ENCODE measurements at places on chromosomes 1 and 21.

DNA sequence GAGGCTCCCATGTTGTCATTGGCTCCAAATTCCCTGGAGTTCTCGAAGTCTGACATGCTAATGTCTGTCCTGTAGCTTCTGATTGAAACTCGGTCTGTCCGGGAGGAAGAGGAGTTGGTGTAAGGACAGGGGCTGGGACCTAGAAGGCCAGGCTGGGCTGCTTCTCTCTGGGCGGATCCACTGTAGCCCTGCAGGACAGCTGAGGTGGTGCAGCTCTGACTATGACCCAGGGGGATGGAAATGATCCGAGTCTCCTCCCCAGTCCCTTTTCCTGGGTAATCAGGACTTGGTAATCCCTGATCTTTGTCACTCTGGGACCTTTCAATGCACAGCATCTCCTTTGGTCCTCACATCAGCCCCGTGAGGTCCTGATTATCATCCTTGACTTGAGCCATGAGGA, 10.0 kb upstream of the FCMR start:
- DNase-seq = no peak

GRCh38 chr1:42340093-42340492, 5.1 kb upstream of the FOXJ3 start:
- no peak for DNase-seq

- DNase-seq = no peak
These were observed 6.1 kb downstream of the PCSK9 start for GRCh38 chr1:55045430-55045829.

GRCh38 chr1:99465176-99465900, 180.6 kb upstream of the PALMD start:
- no peak for DNase-seq

- DNase-seq = no peak
These were observed 140.8 kb upstream of the FGGY start for GRCh38 chr1:59156051-59156450.

- DNase-seq = no peak
These were observed 7.4 kb downstream of the IRF2BP2 start for GRCh38 chr1:234602334-234603220.

- DNase-seq = no peak
These were observed 15.6 kb upstream of the PIGM start for GRCh38 chr1:160047111-160047991.

DNA sequence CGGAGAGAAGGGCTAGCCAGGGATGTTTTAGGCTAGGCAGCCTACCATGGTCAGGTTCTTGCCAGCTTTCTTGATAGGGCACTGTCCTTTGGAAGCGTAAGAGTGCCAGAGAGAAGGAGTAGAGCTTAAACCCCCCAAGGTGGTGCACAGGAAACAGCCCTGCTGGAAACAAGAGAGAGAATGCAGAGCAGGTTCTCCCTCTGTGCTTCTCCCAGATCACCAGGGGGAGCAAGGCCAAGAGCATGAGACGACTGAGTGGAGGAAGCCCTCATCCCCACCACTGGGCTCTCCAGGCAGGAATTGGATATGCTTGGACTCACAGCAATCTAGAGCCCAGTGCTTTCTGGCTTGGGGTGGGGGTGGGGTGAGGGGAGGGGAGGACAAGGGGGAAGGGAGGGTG, 49.8 kb downstream of the ATP2B4 start:
- no peak for DNase-seq

DNA sequence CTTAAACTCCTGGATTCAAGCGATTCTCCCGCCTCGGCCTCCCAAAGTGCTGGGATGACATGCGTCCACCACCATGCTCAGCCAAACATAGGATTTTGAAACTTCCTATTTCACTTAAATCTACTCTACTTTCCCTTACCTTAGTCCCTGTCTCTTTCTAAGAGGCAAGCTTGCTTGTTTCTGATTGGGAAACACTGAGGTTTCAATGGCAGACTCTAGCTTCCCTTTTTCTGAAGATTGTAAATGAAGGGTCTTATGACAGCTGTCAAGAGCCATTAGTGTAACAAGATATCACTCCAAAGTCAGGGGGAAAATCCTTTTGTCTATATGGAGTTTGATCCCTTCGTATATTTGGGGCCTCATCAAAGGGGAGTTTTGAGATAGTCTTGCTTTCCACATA, 23.5 kb upstream of the LMO4 start:
- DNase-seq = no peak

- no peak for DNase-seq
These were observed 48.5 kb downstream of the GNG4 start for GRCh38 chr1:235601104-235601503.

GRCh38 chr1:94096797-94097549, 24.0 kb downstream of the ABCA4 start:
- DNase-seq = no peak

DNA sequence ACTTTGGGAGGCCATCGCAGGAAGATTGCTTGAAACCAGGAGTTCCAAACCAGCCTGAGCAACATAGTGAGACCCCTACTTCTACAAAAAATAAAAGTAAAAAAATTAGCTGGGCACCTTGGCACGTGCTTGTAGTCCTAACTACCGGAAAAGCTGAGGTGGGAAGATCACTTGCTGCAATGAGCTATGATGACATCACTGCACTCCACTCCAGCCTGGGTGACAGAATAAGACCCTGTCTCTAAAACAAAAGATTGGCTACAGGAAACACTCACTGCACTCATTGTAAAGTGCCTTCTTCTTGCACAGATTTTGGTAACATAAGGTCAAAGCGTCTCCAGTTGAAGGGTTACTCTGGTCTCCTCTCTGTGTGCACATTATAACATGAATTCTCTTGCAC, 305.7 kb downstream of the TM2D1 start:
- no peak for DNase-seq

GRCh38 chr1:24379733-24380315, 33.8 kb downstream of the STPG1 start:
- no peak for DNase-seq

- DNase-seq = no peak
These were observed 33.6 kb downstream of the WLS start for GRCh38 chr1:68198752-68199151.

DNA sequence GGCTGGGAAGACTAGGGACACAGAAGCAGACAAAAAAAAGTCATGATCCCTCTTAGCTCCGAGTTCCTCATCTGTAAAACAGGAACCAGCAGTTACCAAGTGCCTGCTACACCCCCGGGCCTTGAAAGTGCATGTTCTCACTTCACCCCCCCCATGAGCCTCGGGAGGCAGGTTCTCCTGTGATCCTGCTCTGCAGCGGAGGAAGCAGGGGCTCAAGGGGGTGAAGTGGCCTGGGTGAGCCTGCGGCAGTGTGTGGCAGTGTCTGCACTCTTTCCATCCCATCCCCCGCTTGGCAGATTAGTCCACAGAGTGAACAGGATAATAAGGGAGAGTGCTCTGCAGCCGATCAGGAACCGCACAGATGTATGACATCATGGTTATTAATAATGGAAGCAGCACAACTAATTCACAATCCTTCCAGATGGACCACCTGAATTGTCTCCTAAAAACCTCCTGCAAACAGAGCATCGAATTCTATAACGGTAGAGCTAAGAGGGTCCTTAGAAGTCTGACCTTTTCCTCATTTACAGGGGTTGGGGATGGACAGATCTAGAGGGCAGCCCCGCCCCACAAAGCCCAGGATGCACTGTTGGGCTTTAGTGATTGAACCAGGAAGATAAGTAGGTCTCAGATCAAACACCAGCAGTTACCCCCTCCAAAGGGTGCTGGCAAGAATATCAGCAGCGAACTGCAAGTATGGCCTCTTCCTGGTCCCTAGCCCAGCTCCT, 174.1 kb upstream of the EDN2 start:
- no peak for DNase-seq

DNA sequence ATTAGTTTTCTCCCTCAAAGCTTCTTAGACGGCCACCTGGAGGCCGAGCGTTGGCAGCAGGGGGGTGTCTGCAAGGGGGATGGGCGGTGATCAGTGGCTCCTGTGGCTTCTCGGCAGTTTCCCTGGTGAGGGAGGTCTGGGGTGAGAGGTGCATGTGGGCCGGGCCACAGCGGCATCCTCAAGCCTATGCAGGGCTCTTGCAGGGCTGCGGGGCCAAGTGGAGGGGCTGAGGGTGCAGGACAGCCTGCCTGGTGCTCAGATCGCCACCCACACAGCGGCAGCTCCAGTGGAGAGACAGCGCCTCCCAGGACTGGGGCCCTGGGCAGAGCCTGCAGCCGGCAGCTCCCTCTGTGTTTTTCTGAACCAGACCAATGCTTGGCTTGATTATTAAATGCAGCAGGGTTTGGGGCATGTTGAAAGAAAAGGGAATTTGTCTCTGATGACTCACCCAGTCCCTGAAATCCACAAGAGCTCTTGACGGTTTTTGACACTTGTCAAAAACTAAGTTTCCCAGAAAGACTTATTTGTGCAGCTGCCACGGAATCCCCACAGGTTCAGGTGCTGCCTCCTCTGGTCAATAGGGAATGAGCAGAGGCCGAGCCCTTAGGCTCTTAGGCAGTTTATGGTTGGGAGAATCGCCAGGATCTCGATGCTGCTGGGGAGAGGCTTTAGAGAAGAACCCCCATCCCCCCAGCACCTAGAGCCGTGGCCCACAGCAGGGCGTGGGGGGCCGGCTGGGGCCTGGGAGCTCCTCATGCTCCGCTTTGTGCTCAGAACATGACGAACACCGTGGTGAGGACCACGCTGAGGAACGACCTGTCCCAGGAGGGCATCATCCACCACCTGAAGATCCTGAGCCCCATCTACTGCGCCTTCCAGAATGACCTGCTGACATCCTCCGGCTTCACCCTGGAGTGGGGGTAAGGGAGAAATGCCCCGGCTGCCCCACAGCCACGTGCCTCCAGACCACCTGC, 54.7 kb downstream of the UMODL1 start:
- no peak for DNase-seq

DNA sequence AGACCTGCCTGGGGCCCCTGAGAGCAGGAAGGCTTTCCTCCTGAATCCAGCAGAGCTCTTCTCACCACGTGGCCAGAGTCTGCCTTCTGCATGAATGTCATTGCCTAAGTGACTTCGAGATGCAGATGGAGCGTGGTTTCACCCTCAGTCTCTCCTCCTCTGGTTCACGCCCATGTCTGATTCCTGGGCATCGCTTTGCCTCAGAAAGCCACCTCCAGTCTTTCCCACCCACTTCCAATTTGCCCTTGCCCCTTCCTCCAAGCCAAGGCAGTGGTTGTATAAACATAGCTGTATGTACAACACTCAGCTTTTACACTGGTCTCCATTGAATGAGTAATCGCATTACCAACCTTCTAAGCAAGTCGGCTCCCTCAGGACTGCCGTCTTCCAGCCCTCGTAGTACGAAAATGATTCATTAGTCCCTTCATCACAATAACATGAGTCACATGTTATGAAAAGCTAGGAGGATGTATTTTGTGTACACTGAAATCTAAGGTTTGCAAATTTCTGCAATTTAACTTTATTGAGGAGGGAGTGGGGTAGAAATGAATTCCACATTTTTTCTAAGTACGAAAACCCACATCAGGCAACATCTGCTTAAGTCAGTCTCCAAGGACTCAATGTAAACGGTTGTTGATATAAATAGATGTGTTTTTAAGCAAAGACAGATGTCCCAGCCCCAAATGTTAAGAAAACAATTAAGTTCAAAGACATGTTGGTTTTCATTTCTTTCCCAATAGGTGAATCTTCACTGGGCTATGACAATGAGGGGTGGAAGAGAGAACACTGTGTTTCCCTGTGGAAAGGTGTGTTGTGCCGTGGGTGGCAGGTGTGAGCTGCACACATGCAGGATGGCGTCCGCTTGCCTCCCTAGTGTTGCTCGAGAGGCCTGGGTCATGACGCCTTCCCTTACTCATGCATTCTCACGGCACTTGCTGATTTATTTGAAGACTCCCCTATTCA, 32.3 kb upstream of the ETS2 start:
- DNase-seq = no peak

GRCh38 chr1:119279456-119280381, 88.9 kb upstream of the HAO2 start:
- no peak for DNase-seq

DNA sequence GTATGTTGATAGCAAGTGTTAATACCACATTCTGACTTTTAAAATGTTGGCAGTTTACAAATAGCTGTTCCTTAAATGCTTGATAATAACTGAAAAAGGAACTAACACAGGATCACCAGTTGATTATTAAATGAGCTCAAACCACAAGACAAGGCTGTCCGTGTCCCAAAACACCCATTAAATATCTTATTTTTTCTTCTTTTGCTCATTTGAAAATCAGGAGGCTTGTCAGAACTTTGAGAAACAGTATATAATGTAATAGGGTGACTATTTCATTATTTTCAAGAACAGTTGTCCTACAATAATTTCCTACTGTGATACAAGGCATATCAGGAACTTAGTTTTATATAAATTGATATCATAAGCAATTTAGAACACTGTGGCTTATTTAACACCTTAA, 2.7 kb downstream of the CDKN2C start:
- DNase-seq = no peak

DNA sequence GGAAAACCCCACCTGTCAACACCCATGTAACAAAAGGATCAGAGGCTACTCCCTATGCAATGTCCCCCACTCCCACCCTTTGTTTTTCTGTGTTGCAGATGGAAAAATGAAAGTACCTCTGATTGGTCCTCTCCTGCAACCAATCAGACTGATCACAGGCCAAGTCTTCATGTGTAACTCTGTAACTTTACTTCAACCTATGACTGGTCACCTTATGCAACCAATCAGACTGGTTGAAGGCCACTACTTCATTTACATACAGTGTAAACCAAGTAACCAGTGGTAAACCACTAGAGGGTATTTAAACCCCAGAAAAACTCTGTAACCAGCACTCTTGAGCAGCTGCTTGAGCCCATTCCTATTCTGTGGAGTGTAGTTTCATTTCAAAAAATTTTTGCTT, 266.3 kb upstream of the OLFM3 start:
- DNase-seq = no peak

GRCh38 chr1:177411381-177411780, 240.6 kb downstream of the BRINP2 start:
- no peak for DNase-seq

All from activated gamma-delta T cell (primary cell).